Activated CD4-positive, alpha-beta T cell treated with anti-CD3 and anti-CD28 coated beads, Interleukin-2, Interleukin-4, amounts not matched to agents 100 ng/mL and 50 ng/mL, durations not matched to agents 16 hours and 8 hours (primary cell): ENCODE measurements at places on chromosomes 3 and 15.
A peak's percentile ranks its signal among the peaks of the same experiment; 100 is the strongest.

GRCh38 chr3:114128826-114129225, 50.0 kb downstream of the DRD3 start:
- DNase-seq = no peak

DNA sequence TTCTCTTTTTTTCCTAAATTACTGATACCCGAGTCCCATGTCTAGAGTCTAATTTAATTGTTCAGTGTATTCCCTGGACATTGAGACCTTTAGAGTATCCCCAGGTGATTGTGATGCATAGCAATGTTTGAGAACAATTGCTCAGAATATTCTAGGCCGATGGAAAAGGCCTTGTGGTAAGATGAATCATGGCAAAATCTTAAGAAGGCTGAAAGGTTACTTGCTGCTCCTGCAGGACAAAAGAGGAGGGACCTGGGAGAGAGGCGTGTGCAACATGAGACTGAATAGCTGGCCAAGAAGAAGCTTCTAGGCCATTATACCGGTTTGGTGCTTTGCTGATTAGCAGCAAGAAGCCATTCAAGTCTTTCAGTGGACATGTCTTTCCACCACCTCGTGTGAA, 256.6 kb downstream of the ROBO2 start:
- no peak for DNase-seq

- no peak for DNase-seq
Measured at GRCh38 chr3:76352511-76353284, 567.3 kb upstream of the ZNF717 start.

DNA sequence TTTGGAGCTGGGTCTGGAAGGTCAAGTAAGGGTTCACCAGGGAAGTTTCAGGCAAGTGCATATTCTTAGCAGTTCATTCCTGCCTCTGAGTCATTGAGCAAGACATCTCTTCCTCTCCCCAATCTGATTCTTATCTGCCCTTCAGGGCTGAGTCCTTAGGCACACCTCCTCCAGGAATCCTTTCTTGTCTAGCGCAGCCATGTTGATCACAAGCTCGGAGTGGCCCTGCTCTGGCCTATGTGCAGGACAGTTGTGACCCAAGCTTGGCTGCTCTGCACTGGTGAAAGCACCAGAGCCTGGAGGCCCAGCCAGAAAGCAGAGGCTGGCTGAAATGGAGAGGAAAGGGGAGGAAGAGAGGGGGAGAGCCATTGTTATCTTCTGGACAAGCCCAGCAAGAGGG, 30.9 kb upstream of the MRPS22 start:
- DNase-seq = no peak

- peak; percentile 51 for DNase-seq
Measured at GRCh38 chr3:9793161-9793781, 389 bp downstream of the ARPC4 start.

- no peak for DNase-seq
Measured at GRCh38 chr3:128411574-128412064, 55.1 kb downstream of the DNAJB8 start.

DNA sequence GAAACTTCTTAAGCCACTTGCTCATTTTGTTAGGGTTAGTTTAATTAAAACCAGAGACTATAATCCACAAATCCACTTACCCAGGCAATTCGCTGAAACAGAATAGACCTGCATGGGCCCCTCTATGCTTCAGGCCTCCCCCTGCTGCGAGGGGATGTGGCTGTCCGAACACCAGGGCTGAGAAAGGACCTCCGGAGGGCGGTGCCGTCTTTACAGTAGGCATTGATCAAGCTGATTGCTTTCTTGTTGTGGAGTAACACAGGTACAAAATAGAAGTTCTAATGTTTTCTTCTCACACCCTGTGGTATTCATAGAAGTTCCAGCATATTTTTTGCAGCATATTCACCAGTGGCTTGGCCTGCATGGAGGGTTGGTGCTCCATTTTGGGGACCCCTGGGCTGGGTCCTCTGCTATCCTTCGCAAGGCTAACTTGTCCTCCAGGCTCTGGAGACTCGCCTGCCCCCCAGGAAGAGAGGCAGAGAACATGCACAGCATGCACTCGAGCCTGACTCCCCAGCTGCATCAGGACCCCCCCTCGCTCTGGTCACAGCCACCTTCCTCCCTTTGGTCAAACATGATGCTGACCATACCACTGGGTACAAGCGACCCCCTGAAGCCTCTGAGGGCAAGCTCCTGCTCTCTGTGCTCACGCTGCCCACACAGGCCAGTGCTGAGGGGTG, 55.3 kb downstream of the TPRA1 start:
- DNase-seq = no peak

GRCh38 chr3:112253301-112253971, 40.6 kb downstream of the SLC9C1 start:
- no peak for DNase-seq

DNA sequence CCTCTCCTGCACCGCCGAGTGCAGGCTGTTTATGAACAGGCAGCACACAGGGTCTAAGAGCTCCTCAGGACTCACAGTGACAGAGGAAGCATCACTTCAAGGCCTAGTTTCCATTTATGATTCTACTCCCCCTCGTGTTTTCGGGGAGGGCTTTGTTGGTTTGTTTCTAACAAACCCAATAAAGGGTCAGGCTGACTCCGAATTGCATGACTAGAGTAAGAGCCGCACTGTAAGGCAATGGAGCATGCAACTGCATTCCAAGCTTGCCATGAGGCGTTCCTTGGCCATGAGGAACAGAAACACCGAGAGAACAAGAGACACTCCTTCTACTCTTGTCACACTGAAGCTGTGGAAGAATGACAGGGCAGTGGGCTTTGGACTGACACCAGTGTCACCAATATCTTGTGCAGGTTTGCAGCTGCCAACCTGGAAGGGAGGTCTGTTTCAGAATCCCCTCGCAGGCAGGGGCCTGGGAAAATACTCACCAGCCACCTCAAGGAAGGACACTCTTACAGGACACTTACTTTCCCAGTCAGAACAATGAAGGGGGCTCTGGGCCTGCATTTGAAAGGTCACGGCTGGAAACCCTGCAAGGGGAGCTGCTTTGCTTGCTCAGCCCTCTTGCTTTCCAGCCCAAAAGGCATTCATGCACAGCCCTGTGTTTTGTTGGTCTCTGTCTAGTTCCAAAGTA, 96.8 kb downstream of the ADAMTS17 start:
- no peak for DNase-seq

DNA sequence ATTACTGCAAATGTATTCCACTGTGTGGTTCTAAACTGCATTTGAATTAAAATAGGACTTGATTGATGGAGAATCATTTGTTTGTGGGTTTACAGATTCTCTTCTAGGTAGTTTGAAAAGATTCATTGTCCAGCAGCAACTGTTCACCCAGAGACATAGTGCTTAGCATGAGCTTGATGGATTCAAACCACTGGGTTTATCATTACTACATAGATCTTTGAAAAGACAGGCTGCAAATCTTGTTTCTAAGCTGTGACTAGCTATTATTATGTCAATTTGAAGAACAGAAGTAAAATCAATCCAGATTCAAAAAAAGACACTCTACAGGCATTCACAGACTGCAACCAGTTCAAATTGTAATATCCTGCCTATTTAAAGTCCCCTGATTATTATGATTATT, 49.8 kb downstream of the MBNL1 start:
- DNase-seq = no peak

DNA sequence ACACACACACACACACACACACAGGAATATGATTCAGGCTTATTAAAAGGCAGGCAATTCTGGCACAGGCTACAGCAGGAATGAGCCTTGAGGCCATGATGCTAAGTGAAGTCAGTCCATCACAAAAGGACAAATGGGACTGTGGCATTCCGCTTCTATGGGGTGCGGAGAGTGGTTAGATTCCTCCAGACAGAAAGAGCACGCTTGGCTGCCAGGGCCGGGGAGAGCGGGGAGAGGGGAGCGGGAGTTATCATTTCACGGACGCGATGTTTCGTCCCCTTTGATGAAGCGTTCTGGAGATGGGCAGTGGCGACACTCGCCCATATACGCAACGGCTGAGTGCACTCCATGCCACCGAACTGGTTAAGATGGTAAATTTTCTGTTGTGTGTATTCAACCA, 58.5 kb upstream of the FAM174B start:
- no peak for DNase-seq

DNA sequence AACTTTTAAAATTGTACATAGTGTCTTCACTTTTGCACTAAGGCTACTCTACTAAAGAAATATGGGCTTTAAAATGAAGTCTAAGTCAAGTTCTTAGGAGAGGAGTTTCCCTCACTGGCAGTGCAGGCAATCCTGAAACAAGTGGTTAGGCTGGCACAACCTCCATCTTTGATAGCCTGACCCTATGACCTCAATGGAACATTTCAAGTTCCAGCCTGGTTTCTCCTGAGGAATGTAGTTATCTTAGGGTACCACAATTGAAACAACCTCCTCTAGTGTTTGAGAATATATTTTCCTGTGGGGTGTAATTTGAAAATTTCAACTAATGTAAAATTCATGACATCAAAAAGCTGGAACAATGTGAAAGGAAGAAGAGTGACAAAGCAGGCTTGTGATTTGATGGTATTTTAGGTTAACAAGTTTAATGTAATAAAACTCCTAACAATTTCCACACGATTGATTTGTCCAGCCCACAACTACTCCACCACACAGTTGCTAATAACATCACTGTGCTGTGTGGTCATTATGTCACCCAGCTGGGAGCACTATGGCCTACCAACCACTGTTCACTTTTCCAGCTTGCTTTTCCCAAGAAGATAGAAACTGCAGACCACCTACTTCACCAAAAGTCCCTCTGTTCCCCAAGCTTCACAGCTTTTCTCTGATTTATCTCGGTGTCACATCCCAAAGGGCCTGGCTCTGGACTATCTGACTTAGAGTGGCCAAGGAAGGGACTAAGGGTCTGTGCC, 1.8 kb downstream of the WWTR1 start:
- no peak for DNase-seq

DNA sequence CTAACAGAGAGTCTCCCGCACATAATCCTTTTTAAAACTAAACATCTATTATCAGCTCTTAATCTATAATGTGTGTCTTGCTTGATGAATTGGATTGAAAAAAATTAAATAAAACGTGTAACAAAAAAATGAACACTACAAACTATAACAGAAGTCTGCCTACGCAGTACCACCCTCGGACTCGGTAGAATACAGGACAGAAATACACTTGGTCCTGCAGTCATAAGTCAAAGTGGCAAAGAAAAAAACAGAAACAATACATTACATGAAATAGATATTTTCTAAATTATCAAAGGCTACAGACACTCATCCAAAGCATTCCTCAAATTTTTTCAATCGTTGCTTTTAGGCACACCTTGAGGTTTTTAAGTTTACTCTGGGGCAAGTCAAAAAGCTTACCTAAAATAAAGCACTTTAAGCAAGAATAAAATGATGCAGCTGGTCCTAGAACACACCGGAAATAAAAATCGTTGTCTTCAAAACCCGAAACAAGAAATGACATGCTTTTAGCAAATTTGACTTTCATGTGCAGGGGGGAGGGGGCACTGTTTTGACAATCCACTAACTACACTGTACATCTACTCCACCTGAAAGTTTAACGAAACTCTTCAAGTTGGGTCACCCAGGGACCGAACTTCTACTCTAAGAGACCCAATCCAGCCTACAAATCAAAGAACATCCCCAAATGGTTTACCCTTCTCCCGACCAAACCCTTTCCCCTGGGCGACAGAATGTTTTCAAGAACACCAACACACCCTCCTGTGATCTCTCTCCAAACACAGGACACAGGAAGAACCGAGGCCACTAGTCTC, 1.3 kb downstream of the ADAM10 start:
- peak; percentile 66 for DNase-seq

DNA sequence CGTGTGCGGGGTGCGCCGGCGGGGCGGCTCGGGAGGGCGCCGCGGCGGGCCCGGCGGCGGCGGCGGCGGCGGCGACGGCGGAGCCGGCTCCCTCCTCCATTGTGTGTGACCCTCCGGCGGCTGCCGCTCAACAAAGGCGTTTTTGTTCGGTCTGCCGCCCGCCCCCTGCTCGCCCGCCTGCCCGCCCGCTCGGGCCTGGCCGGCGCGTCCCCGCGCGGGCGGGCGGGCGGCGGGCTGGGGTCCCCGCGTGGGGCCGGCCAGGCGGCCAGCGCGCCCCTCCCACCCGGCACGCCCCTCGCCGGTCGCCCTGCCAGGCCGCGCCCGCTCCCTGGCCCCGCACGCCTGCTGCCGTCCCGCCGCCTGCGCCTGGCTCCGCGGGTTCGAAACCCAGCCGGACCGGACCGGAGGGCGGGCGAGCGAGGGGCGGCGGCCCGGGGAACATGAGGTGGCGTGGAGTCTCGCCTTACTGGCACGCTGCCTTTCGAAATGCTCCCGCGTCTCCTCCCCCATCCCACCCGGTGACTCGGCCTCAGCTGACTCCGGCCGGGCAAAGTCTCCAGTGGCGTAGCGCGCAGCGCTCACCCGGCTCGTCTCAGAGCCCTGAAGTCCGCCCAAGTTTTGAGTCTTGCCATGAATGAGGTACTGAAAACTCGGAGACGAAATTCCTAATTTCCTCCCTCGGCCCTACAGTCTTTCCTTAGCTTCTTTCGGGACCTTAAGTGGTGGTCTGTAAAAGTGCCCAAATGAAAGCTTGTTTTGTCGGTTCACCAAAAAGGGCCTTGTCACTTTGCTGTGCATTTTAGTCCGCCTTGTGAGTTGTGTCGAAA, 588 bp downstream of the MAPK6 start:
- DNase-seq = peak; percentile 74

- DNase-seq = no peak
Measured at GRCh38 chr3:197728487-197728886, 8.2 kb downstream of the RUBCN start.

GRCh38 chr15:78702609-78703333, 61.8 kb upstream of the CHRNB4 start:
- no peak for DNase-seq

DNA sequence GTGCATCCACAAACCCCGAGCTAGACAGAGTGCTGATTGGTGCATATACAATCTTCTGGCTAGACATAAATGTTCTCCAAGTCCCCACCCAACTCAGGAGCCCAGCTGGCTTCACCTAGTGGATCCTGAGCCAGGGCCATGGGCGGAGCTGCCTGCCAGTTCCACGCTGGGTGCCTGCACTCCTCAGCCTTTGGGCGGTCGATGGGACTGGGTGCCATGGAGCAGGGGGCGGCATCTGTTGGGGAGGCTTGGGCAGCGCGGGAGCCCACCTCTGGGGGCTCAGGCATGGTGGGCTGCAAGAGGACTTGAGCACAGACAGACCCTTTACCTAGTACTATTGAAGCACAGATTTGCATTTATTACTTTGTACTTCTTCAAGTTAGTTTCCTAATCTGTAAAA, 57.5 kb downstream of the ZPLD1 start:
- no peak for DNase-seq

GRCh38 chr3:72310419-72311380, 525.8 kb upstream of the PROK2 start:
- DNase-seq = no peak

DNA sequence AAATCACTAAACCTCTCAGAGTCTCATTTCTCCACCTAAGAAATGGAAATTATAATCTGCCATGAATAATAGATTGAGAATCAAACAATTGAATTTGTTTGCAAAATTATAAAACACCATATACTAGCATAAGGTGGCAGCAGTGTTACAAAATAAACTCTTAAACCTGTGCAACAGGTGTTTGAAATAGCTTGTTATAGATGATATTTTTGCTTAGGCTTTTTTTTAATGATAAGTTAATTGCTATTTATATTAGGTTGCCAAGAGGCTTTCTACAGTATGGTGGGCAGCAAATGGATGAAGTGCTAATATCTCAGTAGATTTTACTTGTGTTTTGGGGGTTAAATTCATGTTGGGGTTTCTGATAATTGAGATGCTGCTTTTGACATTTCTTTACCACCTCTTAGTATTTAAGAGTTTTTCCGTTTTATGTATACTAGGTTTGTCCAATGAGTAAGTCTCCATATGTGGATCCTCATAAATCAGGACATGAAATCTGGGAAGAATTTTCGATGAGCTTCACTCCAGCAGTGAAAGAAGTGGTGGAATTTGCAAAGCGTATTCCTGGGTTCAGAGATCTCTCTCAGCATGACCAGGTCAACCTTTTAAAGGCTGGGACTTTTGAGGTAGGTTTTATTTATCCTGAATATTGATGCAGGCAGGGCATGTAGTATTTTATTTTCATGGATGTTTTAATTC, 19.6 kb downstream of the NR1D2 start:
- no peak for DNase-seq
